ENCODE measurements at places on chromosomes 3 and 15.

GRCh38 chr3:48966367-48966766 is 23.7 kb upstream of the P4HTM start:
- DNase-seq, result no peak

DNA sequence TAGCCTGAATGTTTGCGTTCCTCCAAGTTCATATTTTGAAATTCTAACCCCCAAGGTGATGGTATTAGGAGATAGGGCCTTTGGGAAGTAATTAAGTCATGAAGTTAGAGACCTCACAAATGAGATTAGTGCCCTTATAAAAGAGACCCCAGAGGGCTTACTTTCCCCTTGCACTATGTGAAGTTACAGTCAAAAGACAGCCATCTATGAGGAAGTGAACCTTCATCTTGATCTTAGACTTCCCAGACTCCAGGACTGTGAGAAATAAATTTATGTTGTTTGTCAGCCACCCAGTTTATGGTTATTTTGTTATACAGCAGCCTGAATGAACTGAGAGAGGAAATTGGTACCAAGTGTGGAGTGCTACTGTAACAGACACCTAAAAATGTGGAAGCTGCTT is 74.4 kb downstream of the DAPK2 start:
- DNase-seq, result no peak

DNA sequence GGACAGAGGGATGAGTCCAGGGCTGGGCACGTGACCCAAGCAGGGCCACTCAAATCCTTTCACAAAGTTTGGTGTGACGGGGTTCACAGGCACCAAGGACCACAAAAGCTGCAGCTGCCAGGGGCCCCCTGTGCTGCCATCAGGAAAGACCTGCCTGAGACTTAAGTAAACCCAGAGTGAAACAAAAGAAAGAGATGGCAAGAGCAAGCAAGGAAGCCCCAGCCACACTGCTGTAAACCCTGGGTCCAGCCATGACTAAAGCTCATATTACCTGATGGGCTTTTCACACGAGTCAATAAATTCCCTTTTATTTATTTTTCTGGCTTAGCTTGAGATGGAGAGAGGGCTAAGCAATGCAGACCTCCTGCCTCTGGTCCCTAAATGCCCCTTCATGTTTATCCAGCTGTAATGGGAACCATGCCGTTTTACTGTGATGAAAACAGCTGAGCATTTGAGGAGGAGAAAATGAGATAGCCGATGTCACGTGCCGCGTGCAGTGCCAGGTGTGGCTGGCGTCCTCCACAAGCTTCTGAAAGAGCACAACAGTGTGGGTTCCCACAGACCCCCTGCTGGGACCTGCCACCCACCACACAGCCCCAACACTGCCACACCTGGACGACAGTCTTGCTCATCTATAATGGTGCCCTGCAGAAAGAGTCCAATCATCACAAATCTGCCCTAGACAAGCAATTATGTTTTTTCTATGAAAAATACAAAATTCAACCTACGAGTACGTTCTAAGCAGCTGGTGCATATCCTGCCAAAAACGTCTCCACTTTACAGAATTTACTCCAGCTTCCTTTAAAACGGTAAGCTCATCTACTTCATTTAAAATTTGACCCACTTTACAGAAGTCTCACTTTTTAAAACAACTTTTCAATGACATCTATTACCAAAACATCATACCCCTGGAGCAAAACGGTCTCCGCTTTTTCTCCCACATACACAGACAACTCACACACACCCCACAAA is 34.2 kb downstream of the ADAMTS17 start:
- DNase-seq, result no peak

- no peak for DNase-seq
These were observed 544.3 kb downstream of the GBE1 start for GRCh38 chr3:81217101-81217500.

DNA sequence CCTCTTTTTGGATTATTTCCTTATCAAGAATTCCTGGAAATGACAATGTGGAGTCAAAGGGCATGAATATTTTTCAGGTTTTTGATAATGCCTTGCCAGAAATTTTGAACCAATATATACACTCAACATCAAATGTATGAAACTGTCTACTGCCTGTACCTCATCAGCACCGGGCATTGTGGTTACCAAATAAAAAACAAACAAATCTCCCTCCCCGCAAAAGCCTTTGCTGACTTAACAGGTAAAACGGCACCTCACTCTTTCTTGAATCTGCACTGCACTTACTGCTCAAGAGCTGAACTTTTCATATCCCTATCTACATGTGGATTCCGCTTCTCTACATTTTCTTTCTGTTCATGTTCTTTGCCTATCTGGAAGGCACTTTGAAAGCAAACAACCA is 134.5 kb upstream of the PRICKLE2 start:
- no peak for DNase-seq

GRCh38 chr3:171353423-171353822 is 106.8 kb downstream of the TNIK start:
- DNase-seq, result no peak

- DNase-seq, result no peak
These were observed 89.9 kb downstream of the CCNL1 start for GRCh38 chr3:157069846-157070677.

DNA sequence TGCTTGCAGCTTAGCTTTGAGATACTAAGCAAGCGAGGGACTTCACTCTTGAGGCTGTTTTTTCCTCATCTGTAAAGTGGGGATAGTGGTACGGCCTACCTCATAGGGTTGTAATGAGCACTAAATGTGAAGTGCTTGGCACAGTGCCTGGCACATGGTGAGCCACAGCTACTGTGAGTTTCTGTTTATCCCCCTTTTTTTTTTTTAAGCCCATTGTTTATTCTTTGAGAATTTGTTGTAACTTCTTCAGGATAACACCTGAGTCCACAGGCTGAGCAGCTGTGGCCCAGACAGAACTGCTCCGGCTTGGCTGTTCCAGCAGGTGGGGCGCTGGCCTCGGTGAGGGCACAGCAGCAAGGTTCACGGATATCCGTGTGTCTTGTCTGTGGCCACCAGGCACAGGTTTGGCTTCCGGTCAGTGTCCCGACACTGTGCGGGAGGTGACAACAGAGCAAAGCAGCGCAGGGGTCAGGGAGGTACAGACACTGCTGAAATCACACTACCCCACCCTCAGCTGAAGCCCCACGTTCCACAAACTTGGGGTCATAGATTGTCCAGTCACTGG is 7.3 kb upstream of the ISG20 start:
- DNase-seq, result no peak

GRCh38 chr3:122985539-122985938 is 42.0 kb downstream of the SEMA5B start:
- no peak for DNase-seq

Data from foreskin melanocyte (primary cell).